Natural killer cell (primary cell): ENCODE measurements at places on chromosomes 11 and 22.

DNA sequence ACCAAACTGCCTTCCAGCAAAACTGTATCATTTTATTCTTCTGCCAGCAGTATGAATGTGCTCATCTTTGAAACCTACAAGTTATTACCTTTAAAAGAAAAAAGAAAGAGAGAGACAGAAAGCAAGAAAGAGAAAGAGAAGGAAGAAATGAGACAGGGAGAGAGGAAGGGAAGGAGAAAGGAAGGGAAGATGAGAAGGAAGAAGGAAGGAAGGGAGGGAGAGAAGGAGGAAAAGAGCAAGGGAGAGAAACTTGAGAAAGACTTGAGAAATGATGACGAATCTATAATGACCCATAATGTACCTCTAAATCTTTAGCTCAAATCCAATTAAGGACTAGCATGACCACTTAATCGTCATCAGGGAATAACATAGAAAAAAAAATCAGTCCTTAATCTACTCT is 11.4 kb upstream of the JAML start:
- peaks cover 20% of the 10 kb centered on the region for H3K4me1 ChIP-seq
- no peak overlapping the region for H3K27ac ChIP-seq
- no peak overlapping the region for H3K4me3 ChIP-seq
- no peak for DNase-seq
- H3K27me3 ChIP-seq: no peaks in the 10 kb centered on the region

- no peak overlapping the region for H3K27ac ChIP-seq
- no peak overlapping the region for H3K4me3 ChIP-seq
- H3K36me3 ChIP-seq: peaks cover 52% of the 10 kb centered on the region
- peaks cover 35% of the 10 kb centered on the region for H3K4me1 ChIP-seq
Measured at GRCh38 chr11:64222651-64223000, 3.4 kb downstream of the TRPT1 start.

DNA sequence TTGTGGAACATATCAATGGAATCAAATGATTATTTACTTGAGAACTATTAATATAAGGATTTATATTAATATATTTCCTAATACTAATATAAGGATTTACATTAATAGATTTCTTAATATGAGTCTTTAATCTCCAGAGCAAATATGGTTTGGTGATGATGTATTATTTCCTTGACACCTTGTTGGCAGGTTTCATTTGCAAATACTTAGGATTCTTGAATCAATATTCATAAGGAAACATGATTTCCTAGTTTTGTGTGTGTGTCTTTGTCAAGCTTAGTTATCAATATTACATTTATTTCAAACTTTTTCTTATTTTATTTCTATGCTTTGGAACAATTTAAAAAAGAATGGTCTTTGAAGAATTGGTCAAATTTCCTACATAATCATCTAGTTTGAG is 138.5 kb downstream of the RAB38 start:
- no peak overlapping the region for H3K4me3 ChIP-seq
- H3K27me3 ChIP-seq: no peaks in the 10 kb centered on the region
- H3K36me3 ChIP-seq: no peaks in the 10 kb centered on the region

GRCh38 chr11:120001178-120002090 is 136.5 kb downstream of the TRIM29 start:
- H3K4me1 ChIP-seq: no peaks in the 10 kb centered on the region
- H3K36me3 ChIP-seq: no peaks in the 10 kb centered on the region
- no peak for DNase-seq
- H3K27me3 ChIP-seq: peaks cover 2% of the 10 kb centered on the region
- H3K4me3 ChIP-seq: no peak overlapping the region

DNA sequence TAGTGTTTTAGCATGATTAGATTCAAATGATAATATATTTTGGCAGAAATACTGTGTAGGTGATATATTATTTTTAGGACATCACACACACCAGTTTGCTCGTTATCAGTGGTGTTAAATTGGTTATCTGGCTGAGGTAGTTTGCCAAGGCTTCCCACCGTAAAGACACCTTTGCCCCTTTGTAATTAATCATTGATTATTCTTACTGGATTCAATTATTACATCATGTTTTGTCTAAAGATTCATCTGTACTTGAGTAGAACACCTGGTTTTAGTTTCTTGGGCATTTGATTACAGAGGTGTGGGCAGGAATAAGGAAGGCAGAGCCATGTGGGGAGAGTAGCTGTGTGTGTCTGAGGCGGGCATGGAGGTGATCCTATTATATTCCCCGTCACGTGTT is 39.5 kb upstream of the ST14 start:
- H3K27me3 ChIP-seq: no peaks in the 10 kb centered on the region
- H3K36me3 ChIP-seq: peaks cover 23% of the 10 kb centered on the region
- H3K27ac ChIP-seq: no peak overlapping the region
- no peak overlapping the region for H3K4me3 ChIP-seq

DNA sequence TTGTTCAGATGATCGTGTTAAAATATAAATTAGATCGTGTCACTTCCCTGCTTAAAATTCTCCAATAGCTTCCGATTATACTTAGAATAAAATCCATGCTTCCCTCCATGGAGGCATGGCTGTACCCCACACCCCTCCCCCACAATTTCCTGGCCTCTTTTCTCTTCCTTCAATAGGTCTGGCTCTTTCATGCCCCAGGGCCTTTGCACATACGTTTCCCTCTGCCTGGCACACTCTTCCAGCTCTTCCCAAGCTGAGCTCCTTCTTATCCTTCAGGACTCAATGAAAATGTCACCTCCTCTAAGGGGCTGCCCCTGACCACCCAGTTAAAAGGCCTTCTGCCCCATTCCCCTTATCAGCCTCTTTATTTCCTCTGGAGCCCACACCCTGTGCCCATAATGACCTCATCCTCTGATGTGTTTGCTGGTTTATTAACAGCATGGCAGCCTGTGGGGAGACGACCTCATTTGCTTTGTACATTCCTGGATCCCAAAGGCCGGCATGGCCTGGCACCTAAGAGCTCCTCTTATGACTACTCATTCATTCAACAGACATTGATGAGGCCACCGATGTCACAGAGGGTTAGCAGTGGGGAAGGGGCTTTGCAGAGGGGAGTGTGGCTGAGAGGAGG is 9.0 kb upstream of the FLRT1 start:
- no peak overlapping the region for H3K4me3 ChIP-seq
- peaks cover 7% of the 10 kb centered on the region for H3K4me1 ChIP-seq
- peaks cover 6% of the 10 kb centered on the region for H3K27me3 ChIP-seq
- no peaks in the 10 kb centered on the region for H3K36me3 ChIP-seq

GRCh38 chr11:130068986-130069658 is 572 bp upstream of the APLP2 start:
- no peaks in the 10 kb centered on the region for H3K36me3 ChIP-seq
- no peaks in the 10 kb centered on the region for H3K27me3 ChIP-seq
- H3K27ac ChIP-seq: peak overlapping the region; percentile 77
- DNase-seq: peak; percentile 76
- H3K4me1 ChIP-seq: peaks cover 11% of the 10 kb centered on the region

DNA sequence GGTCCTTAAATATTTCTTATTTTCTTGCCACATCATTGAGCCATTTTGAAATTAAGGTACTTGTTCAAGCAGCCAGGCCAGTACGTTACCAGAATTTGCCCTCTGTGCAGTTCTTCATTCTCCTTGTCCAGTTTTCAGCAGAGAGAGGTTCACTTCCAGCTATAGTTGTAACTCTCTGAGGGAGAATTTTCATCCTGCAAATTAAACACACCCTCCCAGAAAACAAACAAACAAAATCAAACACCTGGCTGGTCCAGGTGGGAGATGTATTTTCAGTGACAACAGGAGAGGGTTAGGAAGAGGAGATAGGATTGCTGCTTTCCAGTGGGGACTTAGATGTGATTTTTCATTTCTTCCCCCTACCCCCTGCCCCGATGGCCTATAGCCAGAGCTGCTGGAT is 45.0 kb downstream of the LHFPL7 start:
- H3K4me3 ChIP-seq: no peak overlapping the region
- no peaks in the 10 kb centered on the region for H3K4me1 ChIP-seq
- DNase-seq: no peak
- no peaks in the 10 kb centered on the region for H3K27me3 ChIP-seq
- no peak overlapping the region for H3K27ac ChIP-seq

GRCh38 chr11:132908414-132908810 is 623.9 kb downstream of the OPCML start:
- no peak for DNase-seq
- no peaks in the 10 kb centered on the region for H3K36me3 ChIP-seq
- H3K4me1 ChIP-seq: no peaks in the 10 kb centered on the region
